ENCODE measurements at places on chromosomes 16 and 17.

- DNase-seq: no peak
These were observed 35.5 kb downstream of the CLUAP1 start for GRCh38 chr16:3536271-3536731.

DNA sequence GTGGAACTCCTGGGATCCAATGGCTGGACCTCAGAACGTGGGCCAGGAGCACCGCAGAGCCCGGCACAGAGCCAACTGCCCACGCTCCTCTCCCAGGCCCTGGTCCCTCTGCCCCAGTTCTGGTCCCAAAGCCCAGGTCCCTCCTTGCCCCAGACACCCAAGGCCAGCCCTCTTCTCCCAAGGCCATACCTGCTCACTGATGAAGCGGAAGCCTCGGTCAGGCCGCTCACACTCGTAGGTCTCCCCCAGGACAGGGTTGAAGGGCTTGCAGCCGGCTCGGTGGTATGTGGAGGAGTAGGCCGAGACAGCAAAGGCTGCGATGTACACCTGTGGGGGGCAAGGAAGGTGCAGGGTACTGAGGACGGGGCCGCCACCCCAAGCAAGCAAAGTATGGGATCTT lies 8.5 kb downstream of the OSBPL7 start:
- no peak for DNase-seq

DNA sequence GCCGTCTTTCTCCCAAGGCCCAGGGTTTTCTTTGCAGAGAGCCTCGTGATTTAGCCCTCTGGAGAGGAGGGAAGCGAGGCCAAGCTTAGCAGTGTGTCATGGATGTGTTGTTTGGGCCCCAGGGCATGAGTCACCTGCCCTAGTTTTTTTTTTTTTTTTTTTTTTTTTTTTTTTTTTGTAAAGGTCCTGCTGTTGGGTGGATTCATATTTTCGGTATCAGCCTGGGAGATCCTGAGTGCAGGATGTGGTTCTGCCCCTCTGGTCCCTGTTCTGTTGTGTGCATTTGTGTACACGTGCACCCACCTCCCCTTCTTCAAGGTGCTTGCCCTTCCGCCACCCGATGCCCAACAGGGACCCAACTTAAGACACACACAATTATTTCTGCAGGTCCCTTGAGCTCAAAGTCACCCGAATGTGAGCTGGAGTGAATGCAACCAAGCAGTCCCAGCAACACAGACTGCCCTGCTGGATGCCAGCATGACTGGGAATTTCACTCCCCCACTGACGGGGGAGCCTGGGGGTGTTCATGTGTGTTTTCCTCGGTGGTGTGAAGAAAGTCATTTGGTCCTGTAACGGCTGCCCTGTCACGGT lies 265.8 kb upstream of the TNRC6C start:
- no peak for DNase-seq

- DNase-seq: no peak
These were observed 3.3 kb upstream of the RSAD1 start for GRCh38 chr17:50475362-50475761.

Measured in stimulated activated CD8-positive, alpha-beta memory T cell treated with anti-CD3 and anti-CD28 coated beads, Interleukin-15, amount 100 ng/mL, for 4 hours (primary cell).